ENCODE measurements at places on chromosomes 2 and 18.

DNA sequence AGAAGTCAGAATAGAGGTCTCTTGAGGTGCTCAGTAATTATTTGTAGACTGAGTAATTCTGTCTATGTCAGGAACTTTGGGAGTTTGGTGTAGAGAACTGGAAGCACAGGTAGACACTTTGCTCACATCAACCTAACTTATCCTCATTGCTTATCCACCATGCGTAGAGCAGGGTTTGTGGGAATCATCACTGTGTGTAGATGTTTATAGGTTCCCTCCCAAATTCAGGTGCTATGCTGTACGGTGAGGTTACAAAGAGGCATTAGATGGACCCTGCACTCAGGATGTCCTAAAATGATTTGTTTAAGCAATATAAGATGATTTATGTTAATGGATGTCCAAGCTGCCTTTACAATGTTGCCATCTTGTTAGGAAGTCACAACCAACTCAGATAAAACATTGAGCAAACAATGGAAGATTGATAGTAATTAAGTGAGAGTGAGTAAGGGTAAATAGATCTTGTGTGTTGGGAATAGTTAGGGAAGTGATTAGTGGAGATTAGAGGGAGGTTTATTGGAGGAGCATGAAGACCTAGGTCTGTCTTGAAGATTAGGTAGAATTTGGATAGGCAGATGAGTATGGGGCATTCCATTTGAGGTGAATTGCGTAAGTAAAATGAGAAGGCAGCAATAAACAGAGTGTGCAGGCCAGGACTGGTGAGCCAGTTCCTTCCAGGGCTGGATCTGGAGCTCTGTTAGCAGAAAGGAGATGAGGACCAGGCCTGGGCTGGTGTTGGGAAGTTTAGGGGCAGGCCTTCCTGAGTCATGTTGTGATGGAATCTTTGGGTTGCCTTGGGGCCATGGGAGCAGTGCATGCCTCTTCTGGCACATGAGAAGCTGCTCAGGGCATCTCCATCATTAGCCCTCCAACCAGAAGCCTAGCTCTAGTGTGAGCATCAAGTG is 12.1 kb downstream of the EPAS1 start:
- DNase-seq: no peak

DNA sequence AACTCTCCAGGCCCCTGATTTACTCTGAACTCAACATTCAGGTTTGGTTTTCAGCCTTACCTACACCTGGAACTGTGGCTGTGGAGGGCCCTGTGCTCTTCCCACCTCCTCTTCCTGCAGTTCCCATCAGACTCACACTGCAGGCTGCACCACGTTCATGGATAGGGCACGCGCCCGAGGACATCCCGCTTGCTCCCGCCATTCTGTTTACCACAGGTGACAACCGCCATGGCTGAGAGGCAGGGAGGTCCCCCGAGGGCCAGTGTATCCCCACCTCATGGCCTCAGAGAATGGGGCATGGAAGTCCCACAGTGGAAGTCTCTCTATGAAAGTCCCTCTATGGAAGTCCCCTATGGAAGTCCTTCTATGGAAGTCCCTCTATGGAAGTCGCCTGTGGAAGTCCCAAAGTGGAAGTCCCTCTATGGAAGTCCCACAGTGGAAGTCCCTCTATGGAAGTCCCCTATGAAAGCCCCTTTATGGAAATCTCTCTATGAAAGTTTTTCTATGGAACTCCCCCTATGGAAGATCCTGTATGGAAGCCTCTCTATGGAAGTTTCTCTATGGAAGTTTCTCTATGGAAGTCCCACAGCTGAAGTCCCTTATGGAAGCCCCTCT is 358.4 kb upstream of the SALL3 start:
- DNase-seq: no peak

DNA sequence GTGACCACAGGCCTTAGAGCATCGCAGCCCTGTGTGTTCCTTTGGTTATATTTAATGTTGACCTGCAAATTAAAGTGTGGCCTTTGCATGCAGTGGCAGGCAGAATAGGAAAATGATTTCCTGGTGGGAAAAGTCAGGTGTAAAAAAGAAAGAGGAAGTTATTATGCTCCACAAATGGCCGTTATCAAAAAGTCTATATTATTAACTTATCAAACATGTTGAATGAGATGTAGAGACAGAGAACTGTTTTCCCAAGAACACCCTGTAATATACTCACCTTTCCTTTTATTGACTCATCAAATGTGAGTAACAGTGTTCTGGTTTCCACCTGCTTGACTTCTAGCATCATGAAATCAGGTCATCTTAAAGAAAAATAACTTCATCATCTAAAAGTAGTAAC is 35.3 kb downstream of the MEIS1 start:
- no peak for DNase-seq

- no peak for DNase-seq
Observed at GRCh38 chr18:46250812-46251173, 146.6 kb downstream of the HAUS1 start.

DNA sequence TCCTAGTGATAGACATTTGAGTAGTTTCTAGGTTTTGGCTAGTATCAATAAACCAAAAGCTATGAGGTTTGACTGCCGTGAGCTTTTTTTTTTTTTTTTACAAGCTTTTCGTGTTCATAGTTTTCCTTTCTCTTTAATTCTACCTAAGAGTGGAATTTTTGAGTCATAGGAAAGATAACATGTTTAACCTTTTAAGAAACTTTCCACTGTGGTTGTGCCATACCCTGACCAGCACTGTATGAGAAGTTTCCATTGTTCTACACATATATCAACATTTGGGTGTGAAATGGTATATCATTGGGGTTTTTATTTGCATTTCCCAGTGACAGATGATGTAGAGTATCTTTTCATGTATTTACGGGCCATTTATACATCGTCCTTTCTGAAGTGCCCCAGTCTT is 31.7 kb downstream of the UBE2F start:
- no peak for DNase-seq

DNA sequence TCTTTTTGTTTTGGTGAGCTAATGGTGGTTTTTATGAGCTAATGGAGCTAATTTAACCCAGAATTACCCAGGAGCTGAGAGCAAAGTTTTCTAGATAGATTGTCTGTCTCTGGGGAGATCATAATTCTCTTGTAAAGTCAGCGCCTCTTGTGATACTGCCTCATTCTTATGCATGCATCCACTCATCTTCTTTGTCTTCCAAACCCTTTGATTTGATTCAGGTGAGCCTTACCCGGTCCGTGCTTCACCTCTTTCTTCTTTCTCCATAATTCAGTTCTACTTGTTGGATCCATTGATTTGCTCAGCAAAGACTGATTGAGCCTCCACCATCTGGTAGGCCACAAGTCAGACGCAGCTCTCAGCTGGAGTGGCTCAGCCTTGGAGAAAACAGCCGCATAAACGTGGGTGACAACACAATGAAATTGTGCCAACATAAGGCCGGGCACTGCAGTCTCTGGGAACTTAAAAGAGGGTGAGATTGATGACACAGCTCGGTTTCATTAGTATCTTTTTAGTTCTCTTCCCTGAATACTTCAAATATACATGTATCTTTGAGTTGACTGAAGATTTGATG is 158.5 kb upstream of the SH3BP4 start:
- no peak for DNase-seq

DNA sequence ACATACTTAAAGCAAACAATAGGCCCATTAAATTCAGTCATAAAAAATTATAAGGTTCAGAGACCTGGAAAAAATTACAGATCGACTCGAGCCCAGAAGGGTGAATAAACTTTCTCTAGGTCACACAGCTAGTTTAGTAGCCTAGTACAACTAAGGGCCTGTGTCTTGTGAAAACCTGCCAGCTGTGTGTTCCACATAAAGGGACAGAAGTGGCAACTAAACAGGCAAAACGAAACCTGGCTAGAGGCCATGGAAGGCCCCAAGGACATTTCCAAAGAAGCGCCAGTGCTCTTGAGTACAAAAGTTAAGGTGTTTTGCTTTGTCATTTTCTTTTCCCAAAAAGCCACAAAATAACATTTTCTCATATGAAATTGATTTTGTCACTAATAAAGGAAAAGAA is 164.9 kb downstream of the L3MBTL4 start:
- no peak for DNase-seq
